ENCODE measurements at places on chromosomes 12 and 14.

- no peak for DNase-seq
Measured at GRCh38 chr12:102454808-102455760, 25.3 kb downstream of the IGF1 start.

- no peak for DNase-seq
Measured at GRCh38 chr12:131380965-131381705, 329.8 kb upstream of the SFSWAP start.

- DNase-seq = no peak
Measured at GRCh38 chr14:89205137-89205740, 211.8 kb downstream of the FOXN3 start.

GRCh38 chr12:1864456-1864855 is 44.1 kb downstream of the LRTM2 start:
- no peak for DNase-seq

GRCh38 chr14:36270191-36270590 is 50.2 kb downstream of the MBIP start:
- no peak for DNase-seq

GRCh38 chr12:66899588-66899987 is 220.7 kb upstream of the GRIP1 start:
- no peak for DNase-seq

GRCh38 chr12:26195250-26195640 is at the start of gene SSPN:
Gene SSPN (plus strand): TSS chr12:26195573. CDS start chr12:26195673, 100 bp downstream.
- no peak for DNase-seq

GRCh38 chr14:101247842-101248725 is 313.2 kb upstream of the DIO3 start:
- no peak for DNase-seq

DNA sequence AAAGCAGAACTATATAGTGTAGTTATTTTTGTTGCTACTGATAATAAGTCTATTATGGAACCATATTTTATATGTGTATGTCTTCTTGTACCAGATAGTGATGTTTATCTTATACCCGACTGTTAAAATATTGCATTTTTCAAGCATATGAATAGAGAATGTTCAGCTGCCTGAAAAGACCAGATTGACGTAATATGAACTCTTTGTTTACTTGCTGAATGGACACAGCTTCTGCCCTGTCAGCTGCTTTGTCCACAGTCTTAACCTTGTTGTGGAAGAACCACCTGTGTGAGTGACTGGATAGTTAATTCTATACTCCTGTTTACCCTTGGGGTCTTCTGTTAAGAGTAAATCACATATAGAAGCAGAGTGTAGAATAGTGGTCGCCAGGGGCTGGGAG is 109.3 kb downstream of the LGR5 start:
- DNase-seq = peak; percentile 24
